Germinal center (tissue), 1 donor: ENCODE measurements at places on chromosomes 6 and 20.

GRCh38 chr20:15100506-15101160 lies 763.2 kb upstream of the FLRT3 start:
- DNase-seq: no peak

GRCh38 chr20:37615340-37616109 lies 78.3 kb upstream of the CTNNBL1 start:
- DNase-seq: peak; percentile 65

DNA sequence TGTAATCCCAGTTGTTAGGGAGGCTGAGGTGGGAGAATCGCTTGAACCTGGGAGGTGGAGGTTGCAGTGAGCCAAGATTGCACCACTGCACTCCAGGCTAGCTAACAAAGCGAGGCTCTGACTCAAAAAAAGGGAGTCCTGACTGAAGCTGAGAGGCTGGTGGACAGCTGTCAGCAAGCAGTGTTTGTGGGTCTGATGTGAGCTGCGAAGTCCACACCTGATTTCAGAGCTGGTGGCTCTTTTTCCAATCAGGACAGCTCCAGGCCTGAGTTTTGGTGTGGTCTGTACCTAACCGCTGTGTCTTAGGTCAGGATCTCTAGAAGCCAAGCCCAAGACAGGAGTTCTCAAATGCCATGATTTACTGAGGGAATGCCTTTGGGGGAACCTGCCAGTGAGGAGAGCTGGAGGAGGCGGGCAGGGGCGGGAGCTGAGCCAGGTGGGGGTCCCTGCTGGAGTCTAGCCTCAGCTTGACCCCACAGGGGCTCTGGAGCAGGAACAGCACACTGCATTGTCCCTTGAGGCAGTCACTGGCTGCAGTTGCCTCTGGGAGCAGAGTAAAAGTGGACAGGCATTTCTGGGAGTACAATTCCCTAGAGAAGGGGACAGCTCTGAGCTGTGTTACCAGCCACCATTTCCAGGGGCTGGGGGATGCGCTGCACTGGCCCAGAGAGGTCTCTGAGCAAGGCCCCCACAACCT lies 5.0 kb downstream of the GFRA4 start:
- DNase-seq: no peak

GRCh38 chr6:114195027-114195365 lies 147.8 kb downstream of the HS3ST5 start:
- no peak for DNase-seq

DNA sequence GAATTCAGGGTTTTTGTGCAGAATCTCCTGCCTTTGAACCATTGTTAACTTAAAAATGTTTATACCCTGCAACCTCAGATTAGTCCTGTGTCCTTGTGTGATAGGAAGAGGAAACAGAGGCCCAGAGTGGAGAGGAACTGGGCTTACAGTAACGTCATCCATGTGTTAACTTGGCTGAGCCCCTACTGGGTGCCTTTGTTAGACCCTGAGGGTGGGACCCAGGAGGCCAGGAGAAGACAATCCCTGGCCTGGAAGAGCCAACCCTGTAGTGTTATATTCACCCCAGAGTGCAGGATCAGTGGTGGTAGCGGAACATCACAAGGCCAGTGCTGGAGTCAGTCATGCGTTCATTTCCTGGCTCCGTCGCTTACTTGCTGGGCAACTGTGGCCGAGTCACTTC lies 10.6 kb downstream of the MYLK2 start:
- no peak for DNase-seq

GRCh38 chr6:136123468-136123867 lies 126.6 kb downstream of the MTFR2 start:
- DNase-seq: no peak

- no peak for DNase-seq
Observed at GRCh38 chr6:12457094-12457493, 166.9 kb downstream of the EDN1 start.
